ENCODE measurements at places on chromosomes 2 and 18.
A peak's percentile ranks its signal among the peaks of the same experiment; 100 is the strongest.

DNA sequence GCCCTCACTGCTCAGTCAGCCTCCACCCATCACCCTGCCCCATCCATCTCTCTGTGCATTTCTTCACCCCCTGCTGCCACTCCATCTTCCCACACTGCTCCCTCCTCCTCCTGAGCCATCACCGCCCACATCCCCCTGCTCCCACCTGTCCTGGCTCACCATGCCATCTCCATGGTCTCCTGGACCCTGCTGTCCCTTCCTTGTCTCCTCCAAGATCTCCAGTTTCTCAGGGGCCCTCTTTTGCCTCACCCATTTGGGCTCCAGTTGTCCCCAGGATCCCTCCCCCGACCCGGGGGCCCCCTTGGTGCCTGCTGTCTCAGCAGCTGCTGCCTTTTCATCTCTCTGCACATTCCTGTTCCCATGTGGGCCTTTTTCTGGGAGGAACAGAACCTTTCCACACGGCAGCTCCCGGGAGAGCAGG lies 10.6 kb downstream of the SPEG start:
- no peak for DNase-seq

DNA sequence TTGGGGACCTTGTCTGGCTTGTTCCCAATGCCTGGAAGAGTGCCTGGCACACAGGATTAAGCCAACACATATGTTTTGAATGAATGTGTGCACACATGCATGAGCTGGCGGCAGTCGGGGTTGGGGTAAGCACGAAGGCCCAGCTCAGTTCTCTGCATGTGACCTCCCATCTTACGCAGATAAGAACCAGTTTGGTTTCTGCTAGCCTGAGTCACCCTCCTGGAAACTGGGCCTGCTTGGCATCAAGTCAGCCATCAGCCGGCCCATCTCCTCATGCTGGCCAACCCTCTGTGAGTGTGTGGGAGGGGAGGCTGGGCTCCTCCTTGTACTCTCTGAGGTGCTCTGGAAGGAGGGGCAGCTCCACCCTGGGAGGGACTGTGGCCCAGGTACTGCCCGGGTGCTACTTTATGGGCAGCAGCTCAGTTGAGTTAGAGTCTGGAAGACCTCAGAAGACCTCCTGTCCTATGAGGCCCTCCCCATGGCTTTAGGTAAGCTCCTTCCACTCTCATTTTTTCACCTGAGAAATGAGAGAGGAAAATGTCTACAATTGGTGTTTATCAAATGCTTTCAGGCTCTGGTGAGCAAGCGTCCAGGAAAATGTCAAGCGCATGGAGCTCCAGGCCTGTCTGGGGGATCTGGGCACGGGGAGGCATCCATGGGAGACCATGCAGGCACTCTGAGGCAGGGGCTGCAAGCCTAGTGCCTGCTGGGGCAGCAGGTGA lies 9.7 kb upstream of the IL1RN start:
- DNase-seq: no peak

DNA sequence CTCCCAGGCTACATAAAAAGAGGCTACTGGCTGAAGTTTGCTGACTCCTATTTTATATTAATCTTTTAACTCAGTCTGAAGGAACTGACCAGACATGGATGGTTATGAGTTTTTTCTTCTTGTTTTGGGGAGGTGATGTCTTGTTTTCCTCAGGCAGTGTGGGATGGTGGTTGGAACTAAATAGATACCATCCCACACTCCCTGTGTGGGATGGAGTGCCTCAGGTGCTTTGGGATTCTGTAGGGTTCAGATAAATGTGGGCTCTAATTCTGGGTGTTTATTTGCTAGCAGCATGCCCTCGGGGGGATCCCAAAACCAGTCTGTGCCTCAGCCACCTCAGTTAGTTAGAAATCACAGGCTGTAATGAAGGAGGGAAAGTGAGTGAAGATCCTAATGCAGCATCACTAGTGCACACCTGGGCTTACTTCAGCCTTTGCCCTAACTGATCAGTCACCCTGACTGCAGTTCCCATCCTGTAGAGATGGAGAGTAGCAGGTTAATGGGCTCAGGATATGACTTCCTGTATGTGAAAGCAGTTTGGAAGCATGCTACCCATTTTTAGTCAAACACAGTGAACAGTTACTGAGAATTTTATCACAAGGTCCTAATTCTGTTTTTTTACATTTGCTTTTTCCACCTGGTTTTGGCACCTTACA lies 132.2 kb downstream of the SPTBN1 start:
- no peak for DNase-seq

GRCh38 chr2:168478206-168478605 lies 22.1 kb downstream of the CERS6 start:
- no peak for DNase-seq

DNA sequence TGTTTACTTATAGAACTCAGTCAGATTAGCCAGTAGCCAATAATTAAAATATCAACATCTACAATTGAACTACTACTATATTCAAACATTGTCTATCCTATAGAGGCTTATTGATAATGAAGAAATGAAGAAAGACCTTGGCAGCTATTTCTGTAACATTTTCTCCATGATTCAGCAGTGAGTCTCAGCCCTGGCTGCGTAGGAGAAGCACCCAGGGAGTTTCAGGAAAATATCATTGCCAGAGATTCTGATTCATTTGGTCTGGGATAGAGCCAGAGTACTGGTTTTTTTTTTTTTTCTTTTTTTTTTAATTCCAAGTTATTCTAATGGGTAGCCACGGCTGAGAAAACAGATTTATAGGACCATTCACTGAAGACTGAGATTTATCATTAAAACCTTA lies 404.8 kb downstream of the TXNL1 start:
- peak; percentile 34 for DNase-seq

DNA sequence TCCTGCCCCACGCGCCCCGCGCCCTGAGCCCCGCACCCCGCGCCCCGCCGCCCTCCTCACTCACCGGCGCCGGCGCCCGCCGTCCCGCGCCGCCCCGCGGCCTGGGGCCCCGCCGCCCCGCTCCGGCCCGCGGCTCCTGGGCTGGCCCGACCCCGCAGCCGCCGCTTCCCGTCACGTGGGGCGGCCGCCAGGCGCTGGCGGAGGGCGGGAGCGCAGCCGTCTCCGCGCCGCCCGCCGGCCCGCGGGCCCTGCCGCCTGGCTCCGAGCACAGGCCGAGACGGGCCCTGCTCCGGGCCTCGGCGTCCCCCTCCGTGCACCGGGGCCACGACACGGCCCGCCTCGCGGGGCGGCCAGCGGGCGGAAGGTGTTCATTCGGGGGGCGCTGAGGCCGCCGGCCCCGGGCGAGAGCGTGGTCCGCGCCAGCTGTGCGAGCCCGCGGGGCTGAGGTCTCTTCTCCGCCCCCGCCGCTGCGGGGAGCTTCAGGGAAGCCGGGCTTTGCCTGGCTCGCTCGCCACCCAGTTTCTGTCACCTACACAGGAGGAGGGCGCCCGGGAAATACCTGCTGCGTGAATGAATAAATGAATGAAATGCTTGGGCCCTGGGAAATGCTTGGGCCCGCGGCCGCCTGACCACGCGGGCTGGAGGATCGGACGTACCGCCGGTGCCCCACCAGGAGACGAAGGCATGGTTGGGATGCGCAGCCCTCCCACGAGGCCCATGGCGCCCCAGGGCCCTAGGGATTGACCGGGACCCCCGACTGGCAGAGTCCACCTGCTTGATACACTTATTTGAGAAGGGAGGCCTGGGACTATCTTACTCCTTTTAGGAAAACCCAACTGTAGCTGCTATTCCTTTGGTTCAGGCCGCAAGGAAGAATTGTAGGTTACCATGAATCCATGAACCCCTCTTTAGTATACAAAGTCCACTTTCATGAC lies at the start of gene TGFBRAP1:
Gene TGFBRAP1 (minus strand): TSS at position 175 of the 935 bp plus-strand sequence. CDS start 21,434 bp downstream, outside the sequence.
- DNase-seq: peak; percentile 53

DNA sequence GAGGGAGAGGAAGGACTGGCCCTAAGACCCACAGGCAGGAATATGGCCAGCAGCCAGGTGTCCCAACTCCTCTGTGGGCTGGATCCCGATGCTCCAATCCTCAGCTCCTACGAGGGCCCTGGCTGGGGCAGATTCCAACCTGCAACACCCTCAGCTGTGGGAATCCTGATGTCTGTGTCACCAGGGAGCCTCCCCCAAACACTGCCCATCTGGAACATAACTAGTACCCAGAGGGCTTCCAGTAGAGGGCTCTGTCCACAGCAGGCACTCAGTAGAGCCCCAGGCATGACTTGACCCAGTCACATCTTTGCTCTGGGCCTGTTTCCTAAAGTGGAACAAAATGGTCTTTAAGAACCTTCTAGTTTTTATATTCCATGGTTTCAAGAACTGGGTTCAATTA lies 20.6 kb upstream of the LOXHD1 start:
- DNase-seq: no peak

DNA sequence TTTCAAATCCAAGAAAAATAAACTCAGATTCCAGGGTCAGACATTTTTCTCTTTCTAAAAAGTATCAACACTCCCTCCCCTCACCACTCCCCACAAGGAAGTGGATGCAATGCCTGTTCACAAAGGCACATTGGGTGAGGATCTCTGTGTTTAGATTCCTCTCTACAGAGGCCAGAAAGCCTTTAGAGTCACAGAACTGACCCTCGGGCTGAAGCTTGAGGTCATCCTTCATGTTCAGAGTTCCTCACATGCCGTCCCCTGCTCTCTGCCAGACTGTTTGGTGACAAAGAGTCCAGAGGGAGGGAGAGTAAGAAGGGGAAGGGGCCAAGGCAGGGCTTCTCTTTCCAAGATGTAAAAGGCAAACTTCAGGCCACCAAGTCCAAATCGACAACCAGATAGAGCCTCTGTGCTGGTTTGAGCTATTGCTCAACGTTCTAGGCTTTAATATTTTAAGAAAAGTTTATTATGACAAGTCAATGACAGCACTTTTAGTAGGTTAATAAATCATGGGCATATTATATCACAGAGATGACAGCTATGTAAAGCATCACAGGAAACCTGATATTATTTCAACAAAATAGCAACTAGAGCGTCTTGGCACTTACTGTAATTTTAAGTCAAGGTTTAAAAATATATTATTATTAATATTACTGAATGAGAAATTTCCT lies 269.4 kb downstream of the ETAA1 start:
- no peak for DNase-seq

DNA sequence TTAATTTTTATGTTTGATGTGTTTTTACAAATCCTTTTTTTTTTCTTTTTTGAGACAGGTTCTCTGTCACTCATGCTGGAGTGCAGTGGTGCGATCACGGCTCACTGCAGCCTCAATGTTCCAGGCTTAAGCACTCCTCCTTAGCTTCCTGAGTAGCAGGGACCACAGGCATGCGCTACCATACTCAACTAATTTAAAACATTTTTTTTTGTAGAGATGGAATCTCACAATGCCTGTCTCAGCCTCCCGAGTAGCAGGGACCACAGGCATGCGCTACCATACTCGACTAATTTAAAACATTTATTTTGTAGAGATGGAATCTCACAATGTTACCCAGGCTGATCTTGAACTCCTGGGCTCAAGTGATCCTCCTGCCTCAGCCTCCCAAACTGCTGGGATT lies 3.2 kb downstream of the NOTO start:
- no peak for DNase-seq

- no peak for DNase-seq
Observed at GRCh38 chr18:13513481-13513880, 212.9 kb downstream of the FAM210A start.

GRCh38 chr2:175904035-175904434 lies 98.0 kb downstream of the LNPK start:
- DNase-seq: no peak

GRCh38 chr2:101998896-101999789 lies 7.4 kb downstream of the IL1R2 start:
- no peak for DNase-seq

GRCh38 chr2:126932966-126933710 lies 34.4 kb downstream of the TEX51 start:
- DNase-seq: no peak

DNA sequence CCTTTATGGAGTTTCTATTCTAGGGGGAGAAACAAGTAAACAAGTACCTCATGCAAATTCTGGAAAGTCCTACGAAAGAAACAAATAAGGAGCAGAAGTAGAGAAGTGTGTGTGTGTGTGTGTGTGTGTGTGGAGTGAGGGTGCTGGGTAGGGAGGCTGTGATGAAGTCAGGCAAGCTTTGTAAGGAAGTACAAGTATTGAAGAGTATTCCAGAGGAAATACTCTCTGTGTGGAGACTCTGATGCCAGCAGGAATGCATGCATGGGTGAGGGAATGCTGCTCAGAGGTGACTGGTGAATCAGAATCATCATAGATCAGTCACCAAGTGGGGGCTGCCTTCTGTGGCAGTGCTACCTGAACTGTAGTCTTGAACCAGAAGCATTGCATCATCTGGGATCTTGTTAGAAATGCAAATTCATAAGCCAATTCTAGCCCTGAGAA lies 34.5 kb downstream of the SLC4A3 start:
- no peak for DNase-seq

- no peak for DNase-seq
Observed at GRCh38 chr18:49446481-49446880, 14.0 kb downstream of the DYM start.

GRCh38 chr2:86790676-86791572 lies at the start of gene CD8A:
TSS of gene CD8A (minus strand) at chr2:86790913. CDS start at chr2:86790825, 88 bp downstream.
- DNase-seq: no peak

DNA sequence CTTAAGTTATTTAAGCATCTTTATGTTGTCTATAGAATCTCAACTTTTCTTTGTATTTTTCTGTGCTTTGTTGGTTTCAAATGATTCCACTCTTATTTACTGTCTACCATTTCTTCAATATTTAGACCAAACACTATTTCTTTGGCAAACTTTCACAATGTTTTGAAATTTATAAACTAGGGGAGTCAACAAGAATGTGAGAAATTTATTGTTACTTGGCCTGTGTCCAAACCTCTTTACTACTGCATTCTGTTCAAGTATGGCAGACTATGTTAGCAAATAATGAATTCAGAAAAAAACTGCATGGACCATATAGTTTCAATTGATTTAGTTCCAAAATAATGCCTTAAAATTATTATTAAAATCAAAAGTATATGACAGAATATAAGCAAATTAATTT lies 470.2 kb downstream of the FBXO15 start:
- no peak for DNase-seq

DNA sequence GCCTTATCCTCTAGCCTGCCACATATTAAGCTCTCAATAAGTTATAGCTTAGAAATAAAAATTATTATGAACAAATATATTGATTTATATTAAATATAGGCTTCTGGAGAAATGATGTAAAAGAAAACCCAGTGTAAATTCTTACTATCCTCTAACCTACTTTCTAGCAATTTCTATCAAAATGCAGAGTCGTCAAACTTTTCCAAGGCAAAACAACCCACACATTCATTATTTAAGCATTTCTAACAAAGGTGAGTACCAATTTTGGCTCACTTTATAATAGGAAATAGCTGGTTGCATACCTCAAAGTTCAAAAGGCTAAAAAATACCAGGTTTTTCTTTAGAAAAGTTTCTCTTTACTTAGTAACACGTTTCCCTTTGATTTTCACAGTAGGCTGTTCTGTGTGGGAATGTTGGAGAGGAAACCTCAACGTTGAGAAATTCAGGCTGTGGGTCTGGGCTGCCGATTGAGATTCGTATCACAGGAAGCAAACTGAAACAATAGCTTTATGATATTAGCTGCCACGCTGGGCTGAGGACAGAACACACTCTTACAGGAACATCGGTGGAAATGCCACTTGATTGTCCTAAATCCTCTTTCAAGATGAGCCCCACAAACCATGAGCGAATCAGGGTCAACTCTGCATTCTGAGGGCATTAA lies 53.0 kb downstream of the EPAS1 start:
- no peak for DNase-seq

GRCh38 chr2:162646794-162647193 lies 191.8 kb downstream of the KCNH7 start:
- DNase-seq: no peak

GRCh38 chr2:71277147-71277475 lies 50.2 kb upstream of the PAIP2B start:
- DNase-seq: no peak

Data from hippocampal formation (tissue), 2 donors.